ENCODE measurements at places on chromosomes 12 and 14.

- no peak for DNase-seq
These were observed 4.7 kb downstream of the PSMC6 start for GRCh38 chr14:52711666-52712065.

- no peak for DNase-seq
These were observed 24.3 kb downstream of the CEP170B start for GRCh38 chr14:104889375-104889757.

GRCh38 chr12:109638735-109639134, 65.1 kb downstream of the MVK start:
- no peak for DNase-seq

DNA sequence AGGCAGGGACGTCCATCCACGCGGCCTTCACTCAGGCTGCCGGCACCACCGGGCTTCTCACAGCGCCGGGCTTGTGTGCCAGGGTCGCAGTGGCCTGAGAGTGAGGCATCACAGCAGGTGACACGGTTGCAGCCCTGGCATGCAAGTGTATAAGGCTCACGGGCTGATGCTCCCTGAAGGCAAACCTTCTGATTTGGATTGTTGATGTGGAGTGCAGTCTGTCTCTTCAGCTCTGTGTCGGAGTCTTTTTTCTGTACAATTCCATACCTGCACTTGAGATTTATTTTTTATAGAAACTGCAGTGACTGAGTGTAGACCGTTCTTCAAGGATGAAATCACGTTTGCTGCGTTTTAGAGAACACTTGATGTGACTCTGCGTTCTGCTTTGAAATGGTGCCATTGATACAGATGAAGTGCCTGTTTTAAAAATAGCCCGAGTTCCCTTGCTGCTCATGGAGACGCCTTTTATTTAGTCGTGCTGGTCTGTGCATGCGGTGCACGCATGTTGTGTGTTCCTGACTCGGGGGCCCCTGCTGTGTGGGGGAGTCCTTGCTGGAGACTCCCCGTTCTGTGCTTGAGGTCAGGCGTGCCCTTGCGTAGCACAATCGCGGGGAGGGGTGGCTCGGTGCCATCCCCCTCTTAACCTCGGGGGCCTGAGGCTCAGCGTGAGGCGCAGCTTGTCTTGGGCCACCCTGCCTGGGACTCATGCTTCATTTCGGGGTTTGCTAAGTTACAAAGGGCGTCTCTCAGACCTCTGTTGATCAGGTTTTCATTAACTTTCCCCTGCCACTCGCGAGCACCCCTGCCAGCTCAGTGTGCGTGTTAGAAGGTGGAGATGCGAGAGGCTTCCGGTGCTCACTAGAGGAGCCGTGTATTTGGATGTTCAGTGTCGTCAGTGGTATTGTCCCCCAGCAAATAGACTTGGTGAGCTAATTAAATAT, 21.6 kb upstream of the AMN start:
- no peak for DNase-seq

- no peak for DNase-seq
These were observed 89.7 kb downstream of the NRXN3 start for GRCh38 chr14:78259831-78260230.

DNA sequence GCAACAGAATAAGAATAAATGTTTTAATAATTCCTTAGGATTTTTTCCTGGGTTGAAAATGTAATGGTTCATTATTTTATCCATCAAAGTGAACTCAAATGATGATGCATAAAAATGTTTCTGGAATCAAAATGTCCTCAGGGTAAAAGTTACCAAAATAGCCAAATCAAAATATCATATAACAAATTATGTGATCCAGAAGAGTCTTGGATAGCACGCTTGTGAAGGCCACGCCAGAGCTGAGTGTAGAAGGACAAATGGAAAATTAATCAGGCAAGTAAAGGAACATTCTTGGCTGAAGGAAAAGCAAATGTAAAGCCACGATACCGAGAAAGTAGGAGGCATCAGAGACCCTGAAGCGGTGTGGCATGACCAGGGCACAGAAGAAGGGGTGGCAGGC, 169.2 kb downstream of the CAPZA3 start:
- DNase-seq: no peak

- no peak for DNase-seq
These were observed 8.5 kb upstream of the FGF23 start for GRCh38 chr12:4388032-4388431.

- DNase-seq: no peak
These were observed 265.7 kb downstream of the AKAP6 start for GRCh38 chr14:32594766-32595165.

DNA sequence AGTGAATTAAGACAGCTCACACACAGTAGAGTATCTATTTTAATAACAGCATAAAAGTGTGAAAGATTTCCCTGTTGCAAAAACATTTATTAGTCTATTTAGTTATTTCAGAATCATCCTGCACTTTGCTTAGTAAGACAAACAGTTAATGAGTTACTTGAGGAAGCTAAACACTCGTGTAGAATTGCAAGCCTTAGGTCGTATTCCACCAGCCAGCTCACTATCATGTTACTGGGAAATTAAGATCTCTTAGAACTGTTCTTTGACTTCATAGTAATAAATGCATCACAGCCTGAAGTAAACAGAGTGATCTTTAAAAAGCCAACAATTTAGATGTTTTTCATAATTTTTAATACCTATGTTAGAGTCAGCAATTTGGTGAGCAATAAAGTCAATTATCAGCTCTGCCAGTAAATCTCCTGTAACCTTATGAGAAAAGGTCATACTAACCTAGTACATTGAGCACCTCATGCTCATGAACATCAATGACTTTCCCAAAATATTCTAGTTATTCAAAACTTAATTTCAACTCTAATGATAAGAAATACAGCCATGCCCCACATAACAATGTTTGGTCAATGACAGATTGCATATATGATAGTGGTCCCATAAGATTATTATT, 26.7 kb upstream of the ETNK1 start:
- no peak for DNase-seq

GRCh38 chr12:11862798-11863197, 207.9 kb upstream of the BCL2L14 start:
- no peak for DNase-seq

- no peak for DNase-seq
These were observed 3.9 kb downstream of the ANKRD33 start for GRCh38 chr12:51891843-51892242.
